CD4-positive, alpha-beta T cell (primary cell): ENCODE measurements at places on chromosomes 4 and X.

DNA sequence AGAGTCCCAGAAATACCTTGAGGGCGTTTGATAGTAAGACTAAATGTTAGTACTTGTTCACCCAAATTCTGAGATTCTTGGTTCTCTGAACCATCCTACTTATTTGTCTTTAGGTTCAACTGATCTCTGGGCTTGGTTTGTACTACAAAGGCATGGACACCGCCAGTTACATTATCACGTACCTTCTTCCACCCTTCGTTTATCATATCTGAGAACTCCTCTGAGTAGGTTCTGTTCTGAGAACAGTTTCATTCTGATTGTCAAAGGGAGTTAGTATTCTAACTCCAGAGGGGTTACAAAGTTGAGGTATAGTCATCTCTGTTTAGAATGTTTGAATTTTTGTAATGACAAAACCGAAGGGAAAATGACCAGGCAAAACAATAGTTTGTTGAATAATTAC, 19.3 kb downstream of the ZFX start:
- DNase-seq, result no peak

DNA sequence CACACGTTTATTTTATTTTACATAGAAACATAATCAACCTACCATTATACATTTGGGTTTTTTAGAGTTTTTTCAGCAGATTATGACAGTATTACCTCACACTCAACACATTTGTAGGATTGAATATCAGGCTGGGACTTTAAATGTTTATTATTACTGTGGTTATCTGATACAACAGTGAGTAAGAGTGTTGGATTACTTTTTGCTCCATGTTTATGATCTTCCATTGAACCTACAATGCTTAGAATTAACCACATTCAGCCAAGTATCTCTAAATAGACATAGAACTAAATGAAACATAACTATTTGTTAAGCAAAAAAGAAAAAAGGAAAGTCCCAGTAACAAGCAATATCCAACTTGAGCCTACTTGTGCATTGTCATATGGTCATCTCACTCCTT, 607.4 kb upstream of the PITX2 start:
- DNase-seq, result no peak

- no peak for DNase-seq
These were observed 27.5 kb downstream of the POU3F4 start for GRCh38 chrX:83535417-83536196.

DNA sequence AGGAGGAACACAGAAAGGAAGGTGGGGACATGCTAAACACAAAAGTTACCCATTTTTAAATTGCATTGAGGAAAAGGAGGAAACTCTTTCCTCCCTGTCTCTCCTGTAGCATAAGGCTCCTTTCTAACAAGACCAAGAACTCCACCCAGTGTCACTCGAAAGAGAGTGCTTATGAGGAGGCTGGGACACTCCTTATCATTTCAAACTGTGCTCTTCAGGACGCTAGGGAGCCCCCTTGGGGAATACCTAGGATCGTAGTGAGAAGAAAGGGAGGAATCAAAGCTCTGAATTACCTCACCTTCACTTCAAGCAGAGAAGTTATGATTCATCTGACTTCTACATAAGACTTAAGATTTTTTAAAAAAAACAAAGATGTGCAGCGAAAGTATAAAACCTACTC, 65.5 kb downstream of the F9 start:
- DNase-seq, result no peak

GRCh38 chr4:55071951-55072350, 53.4 kb downstream of the KDR start:
- no peak for DNase-seq

DNA sequence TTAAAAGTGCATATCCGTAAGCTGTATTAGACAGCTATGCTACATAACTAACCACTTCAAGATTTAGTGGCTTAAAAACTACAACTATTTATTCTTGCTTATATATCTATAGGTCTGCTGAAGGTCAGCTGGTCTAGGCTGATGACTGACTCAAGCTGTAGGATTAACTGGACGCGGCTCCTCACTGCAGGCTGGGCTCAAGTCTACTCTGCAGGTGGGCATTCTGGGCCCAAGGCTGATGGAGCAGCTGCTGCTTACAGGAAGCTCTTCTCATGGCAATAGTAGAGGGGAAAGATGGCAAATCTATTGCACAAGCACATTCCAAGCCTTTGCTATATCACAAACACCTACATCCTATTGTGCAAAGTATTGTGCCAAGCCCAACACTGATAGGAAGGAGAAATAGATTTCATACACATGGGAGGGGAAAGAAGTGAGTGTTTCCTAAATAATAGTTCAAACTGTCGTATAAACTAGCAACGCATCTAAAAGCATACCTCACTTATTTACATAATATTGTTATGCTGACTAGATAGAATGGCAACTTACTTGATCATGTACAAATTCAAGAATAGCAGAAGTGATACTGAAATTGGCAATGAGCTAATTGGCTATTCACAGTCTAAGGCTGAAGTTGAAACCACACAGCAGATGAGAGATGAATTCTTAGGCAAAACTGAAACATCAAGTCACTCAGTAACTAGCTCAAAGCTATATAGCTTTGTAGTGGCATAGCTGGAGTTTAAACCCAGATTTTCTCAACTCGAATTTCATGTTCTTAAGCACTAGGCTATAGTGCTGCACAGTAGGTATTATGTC, 263.8 kb downstream of the NKX6-1 start:
- DNase-seq, result no peak

DNA sequence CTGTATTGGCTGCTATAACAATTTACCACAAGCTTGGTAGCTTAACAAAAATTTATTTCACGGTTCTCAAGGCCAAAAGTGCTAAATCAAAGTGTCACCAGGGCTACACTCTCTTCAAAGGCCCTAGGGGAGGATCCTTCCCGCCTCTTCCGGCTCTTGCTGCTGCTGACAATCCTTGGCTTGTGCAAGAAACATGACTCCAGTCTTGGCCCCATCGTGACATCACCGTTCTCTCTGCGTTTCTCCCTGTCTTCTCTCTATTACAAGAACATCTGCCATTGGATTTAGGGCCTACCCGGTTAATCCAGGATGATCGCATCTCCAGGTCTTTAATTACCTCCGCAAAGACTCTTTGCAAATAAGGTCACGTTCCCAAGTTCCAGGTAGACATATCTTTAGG, 10.4 kb upstream of the CLCN4 start:
- DNase-seq, result no peak

- no peak for DNase-seq
These were observed at the start of gene ARX for GRCh38 chrX:25015486-25016360. ARX (minus strand) TSS chrX:25015965; CDS start chrX:25015737, 228 bp downstream.

GRCh38 chr4:7351014-7351413, 83.7 kb downstream of the PSAPL1 start:
- DNase-seq, result no peak

DNA sequence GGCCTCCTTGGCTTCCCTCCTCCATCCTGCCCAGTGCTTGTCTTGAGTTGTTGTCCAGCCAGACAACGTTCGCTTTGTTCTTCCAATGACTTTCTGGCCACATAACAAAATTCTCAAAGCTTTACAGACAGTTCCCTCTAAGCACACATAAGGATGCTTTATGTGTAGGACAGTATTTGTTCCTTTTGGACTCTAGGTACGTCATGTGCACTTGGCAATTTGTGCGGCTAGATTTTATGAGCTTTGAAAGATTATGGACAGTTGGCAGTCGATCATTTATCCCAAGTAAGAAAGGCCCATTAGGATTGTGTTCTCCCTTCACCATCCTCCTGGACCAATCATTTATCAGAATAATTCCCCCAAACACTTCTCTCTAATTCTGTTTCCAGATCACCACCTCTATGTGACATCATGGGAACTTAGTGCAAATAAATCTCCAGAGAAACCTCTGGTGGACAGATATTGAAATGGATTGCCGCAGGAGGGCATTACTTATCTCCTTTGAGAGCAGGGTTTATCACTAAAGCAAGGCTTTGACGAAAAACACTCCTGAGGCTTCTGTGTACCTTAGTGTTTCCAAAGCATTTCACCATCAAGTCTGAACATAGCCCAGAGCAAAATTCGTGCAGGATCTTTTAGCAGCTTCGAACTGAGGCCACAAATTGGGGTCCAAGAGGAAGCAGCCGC, 77.4 kb upstream of the BMPR1B start:
- DNase-seq, result no peak

DNA sequence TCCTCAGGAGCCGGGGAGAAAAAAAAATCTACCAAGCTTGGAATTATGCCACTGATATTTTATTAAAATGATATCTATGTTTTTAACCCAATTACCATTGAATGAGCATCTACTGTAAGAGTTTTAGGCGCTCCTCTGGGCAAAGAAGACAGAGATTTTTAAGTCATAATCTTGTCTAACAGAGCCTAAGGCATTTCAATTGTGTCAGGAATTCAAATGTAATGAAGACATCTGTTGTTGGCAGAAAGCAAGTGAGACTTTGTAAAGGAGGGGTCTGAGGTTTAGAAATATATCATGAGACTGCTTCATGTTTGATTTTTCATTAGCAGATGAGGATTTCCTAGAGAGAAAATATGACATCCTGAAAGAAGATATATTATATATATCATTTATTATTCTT, 1158.1 kb downstream of the FSTL5 start:
- DNase-seq, result no peak
